ENCODE measurements at places on chromosomes 5 and 9.
A peak's percentile ranks its signal among the peaks of the same experiment; 100 is the strongest.

DNA sequence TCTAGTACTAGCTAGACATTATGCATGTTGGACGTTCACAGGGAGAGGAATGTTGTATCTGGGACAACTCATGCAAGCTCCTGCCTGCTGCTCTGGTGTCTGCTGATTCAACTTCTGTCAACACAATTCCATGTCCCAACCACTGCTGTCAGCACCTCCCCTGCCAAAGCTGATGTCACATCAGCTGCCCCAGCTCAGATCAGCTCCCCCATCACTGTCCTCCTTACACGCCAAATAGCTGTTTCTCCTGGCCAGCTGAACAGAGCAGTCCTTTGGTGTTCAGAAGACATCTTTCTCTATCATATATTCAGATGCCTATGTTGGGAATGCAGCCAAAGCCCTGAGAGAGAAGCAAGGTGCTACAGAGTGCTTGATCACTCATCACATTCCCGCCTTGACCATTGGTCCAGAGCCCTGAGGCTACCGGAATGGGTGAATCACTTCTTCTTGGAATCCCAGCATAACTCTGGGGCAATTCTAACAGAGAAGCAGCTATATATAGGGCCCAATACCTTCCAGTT, 223.3 kb downstream of the SEC61B start:
- DNase-seq = no peak

DNA sequence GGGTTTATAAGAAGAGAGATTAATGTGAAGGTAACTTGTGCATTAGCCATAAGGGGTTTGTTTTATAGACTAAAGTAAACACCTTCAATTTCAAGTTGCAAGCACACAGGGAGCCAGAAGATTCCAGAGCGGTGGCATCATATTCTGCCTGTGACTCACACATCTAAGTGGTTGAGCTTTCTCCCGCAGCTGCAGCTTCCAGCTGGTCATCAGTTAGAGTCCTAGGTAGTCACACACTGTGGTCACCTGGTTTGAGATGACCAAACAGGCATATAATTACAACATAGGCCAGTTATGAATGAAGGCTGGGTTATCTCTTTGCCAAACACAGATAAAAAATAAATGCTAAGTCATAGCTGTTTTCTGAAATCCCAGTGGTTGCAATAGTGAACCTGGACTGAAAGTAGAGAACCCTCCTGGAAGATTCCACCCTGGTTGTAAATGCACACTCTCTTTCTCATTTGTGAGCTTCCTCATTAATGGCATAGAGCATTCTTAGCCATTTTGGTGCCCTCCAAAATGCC, 171.3 kb downstream of the GDNF start:
- peak; percentile 62 for DNase-seq

DNA sequence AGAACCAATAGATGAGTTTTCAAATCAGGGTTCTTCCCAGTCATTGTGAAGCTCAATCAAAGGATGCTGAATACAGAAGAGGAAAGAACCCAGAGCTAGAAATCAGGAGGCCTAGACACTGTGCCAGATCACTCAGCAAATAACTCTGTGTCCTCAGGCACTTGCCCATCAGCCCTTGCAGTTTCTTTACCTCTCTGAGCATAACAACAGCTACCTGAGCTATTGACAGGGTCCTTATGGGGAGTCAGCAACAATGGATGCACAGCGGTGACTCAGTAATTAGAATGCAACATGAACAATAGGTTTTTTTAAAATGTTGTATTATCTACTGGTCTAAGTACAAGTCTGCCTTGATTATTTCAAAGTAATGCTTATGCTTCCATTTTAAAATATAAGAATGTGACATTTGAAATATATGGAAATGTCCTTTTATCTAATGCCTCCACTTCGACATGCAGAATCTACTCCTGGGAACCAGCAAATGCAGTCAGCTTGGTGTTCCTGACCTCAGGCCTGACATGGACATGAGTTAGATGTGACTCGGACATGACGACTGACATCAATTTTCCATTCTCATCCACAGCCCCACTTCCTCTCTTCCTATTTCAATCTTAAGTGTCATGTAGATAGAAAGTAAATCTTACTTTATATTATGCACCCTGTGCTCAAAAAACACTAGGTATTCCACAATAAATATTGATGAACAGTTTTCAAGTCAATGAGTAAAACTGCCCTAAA, 155.0 kb downstream of the TLE1 start:
- no peak for DNase-seq

- no peak for DNase-seq
Observed at GRCh38 chr5:30890377-30890776, 303.1 kb upstream of the CDH6 start.

Data from hematopoietic multipotent progenitor cell treated with erythropoietin and hydrocortisone succinate and interleukin-3 and kit ligand, for 4 days (in vitro differentiated cells).